GM23338 (cell line): ENCODE measurements at places on chromosomes 1 and 21. TPM values are rescaled to one million over a fixed set of nuclear protein-coding genes. Genes with fewer than 3 reads are reported as not detected.
A peak's percentile ranks its signal among the peaks of the same experiment; 100 is the strongest.

DNA sequence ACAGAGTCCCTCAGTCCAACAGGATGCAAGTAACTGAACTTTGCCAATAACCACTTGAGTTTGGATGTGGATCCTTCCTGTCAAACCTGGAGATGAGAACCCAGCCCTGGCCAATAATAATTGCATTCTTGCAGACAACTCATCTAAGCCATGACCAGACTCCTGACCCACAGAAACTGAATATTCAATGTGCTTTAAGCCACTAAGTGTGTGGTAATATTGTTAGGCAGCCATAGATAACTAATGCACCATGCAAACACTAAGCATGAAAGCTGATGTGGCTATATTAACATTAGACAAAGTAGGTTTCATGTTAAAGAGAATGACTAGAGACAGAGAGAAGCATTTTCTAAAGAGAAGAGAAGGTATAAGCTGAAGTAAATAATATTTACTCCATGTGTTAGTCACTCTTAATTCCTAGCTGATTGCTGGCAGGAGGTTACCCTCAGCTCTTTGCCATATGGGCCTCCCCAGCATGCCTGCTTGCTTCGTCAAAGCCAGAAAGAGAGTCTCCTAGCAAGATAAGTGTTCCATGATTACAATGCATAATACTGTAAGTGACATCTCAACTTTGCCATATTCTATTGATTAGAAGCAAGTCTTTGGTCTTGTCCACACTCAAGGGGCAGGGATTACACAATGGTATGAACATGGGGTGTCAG is 276.4 kb upstream of the PLXNA2 start:
- H3K27ac ChIP-seq: no peak overlapping the region
- no peaks in the 10 kb centered on the region for H3K4me1 ChIP-seq
- H3K4me3 ChIP-seq: no peak overlapping the region

GRCh38 chr1:167301355-167301754 is 80.7 kb downstream of the POU2F1 start:
- H3K27ac ChIP-seq: no peak overlapping the region
- DNase-seq: peak; percentile 72
- peaks cover 35% of the 10 kb centered on the region for H3K4me1 ChIP-seq
- no peaks in the 10 kb centered on the region for H3K27me3 ChIP-seq
- no peak overlapping the region for H3K4me3 ChIP-seq

DNA sequence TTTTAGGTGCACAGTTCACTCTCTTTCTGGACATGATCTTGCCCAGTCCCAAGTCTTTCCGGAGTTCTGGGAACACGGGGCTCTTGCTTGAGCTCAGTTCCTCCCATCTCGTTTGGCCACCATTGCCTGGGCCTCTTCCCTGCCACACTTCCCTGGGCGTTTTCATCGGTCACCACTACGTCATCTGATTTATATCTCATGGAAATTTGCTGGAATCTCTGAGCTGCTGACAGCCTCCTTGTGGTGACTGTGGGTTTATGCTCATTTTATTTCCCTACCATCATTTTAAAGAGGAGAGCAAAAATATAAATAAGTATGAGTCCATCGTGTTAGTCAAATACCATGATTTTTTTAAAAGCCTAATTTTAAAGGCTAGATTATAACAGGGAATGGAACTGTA is 449.1 kb upstream of the KAZN start:
- no peaks in the 10 kb centered on the region for H3K27me3 ChIP-seq
- DNase-seq: peak; percentile 40
- no peak overlapping the region for H3K27ac ChIP-seq
- H3K4me3 ChIP-seq: no peak overlapping the region
- no peaks in the 10 kb centered on the region for H3K4me1 ChIP-seq

- no peak for DNase-seq
- no peaks in the 10 kb centered on the region for H3K36me3 ChIP-seq
- no peak overlapping the region for H3K4me3 ChIP-seq
- no peaks in the 10 kb centered on the region for H3K27me3 ChIP-seq
- peaks cover 8% of the 10 kb centered on the region; the same call in 1 of the 2 replicates for H3K4me1 ChIP-seq
Measured at GRCh38 chr1:31567956-31568570, 8.3 kb upstream of the TINAGL1 start.

GRCh38 chr1:22104094-22104493 is 38.8 kb downstream of the WNT4 start:
- no peak overlapping the region for H3K4me3 ChIP-seq
- DNase-seq: no peak
- no peaks in the 10 kb centered on the region; the same call in 1 of the 2 replicates for H3K4me1 ChIP-seq
- H3K27ac ChIP-seq: peak overlapping the region; percentile 53; the same call in 1 of the 2 replicates

Gene RAB3B
- 16.3 and 18.3 TPM in 2 replicates for polyA plus RNA-seq

Gene YY1AP1
- polyA plus RNA-seq: 18.8 and 21.2 TPM in 2 replicates

Gene CFAP57
- 0.37 and 0.45 TPM in 2 replicates for polyA plus RNA-seq

Gene ARTN
- polyA plus RNA-seq: 6.7 and 7.6 TPM in 2 replicates
